ENCODE measurements at places on chromosomes 11 and 22.

DNA sequence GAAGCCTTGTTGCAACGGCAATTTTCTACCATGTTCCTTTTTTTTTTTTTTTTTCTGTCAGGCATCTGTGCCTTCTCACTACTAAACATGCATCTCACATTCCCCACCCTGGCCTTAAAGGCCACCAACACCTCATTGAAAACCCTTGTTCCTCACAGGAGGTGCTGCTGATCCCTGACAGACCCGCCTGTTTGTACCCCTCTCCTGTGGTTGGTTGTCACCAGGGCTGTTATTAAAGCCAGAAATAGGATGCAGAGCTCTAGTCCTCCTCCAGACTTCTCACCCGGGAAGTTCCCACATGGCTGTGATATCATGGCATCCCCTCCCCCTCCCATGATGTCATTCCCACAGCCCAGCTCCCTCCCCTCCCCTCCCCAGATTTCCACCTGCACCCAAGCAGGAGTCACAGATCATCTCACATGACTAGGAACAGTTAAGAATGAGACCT lies 302.8 kb upstream of the NCAM1 start:
- DNase-seq: peak; percentile 30

- DNase-seq: no peak
These were observed 46.4 kb downstream of the HIPK3 start for GRCh38 chr11:33303541-33303940.

DNA sequence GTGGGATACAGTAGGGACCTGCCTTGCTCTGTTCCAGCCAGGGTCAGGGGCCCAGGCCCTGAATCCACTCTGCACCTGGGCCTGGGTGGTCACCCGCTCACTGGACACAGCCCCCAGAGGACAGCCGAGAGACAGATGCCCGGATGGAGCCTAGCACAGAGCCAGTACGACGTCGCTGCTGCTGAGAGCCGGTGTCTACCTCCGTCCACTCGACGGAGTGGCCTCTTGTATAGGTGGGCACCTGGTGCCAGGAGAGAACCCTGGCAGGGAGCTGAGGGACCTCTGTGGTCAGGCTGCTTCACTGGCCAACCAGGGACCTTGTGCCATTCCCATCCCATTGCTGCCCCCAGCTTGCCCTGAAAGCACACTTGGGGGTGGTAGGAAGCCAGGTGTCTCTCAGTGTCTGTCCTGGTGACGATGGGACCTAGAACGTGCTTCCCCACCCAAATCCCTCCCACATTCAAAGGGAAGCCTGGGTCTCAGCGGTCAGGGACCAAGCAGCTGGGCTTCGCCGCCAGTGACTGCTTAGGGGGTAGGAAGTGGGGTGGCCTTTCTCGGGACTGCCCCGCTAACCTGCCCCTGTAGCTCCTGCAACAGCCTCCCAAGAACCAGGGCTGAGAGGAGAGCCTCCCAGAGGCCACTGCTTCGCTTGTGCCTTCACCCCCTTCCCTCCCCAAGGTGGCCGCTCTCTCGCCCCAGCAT lies 10.3 kb upstream of the CERK start:
- no peak for DNase-seq

GRCh38 chr11:128284634-128285033 lies 302.7 kb downstream of the ETS1 start:
- no peak for DNase-seq

DNA sequence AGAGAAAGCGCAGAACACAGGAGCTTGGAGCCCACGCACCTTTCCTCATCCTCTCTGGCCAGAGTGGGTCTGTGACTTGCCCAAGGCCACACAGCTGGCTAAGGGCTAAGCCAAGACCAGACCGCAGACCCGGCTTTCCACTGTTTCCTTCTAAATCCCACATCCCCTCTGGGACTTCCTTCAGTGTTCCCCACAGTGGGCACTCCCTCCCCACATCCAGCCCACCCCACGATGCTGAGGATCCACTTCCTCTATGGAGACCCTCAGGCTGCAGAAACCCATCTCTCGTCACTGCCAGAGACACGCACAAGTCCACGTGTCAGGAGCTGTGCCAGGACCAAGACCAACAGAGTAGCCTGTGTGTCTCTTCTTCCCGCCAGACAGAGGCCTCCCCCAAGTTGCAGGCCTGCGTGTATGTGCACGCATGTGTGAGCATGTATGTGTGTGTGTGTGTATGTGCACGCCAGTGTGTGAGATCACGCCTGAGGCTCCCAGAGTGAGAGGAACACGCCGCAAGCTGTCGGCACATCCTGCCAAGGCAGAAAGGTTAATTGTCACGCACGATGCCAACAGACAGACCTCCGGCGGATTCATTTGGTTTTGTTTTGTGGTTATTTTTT lies 21.6 kb downstream of the PDGFB start:
- no peak for DNase-seq

- no peak for DNase-seq
These were observed 672.6 kb upstream of the ANO5 start for GRCh38 chr11:21520244-21520643.

GRCh38 chr11:23765682-23766252 lies 731.1 kb upstream of the LUZP2 start:
- no peak for DNase-seq

GRCh38 chr11:64726867-64727530 lies 4.0 kb upstream of the NRXN2 start:
- no peak for DNase-seq

GRCh38 chr22:33116841-33117547 lies 58.8 kb upstream of the SYN3 start:
- no peak for DNase-seq

DNA sequence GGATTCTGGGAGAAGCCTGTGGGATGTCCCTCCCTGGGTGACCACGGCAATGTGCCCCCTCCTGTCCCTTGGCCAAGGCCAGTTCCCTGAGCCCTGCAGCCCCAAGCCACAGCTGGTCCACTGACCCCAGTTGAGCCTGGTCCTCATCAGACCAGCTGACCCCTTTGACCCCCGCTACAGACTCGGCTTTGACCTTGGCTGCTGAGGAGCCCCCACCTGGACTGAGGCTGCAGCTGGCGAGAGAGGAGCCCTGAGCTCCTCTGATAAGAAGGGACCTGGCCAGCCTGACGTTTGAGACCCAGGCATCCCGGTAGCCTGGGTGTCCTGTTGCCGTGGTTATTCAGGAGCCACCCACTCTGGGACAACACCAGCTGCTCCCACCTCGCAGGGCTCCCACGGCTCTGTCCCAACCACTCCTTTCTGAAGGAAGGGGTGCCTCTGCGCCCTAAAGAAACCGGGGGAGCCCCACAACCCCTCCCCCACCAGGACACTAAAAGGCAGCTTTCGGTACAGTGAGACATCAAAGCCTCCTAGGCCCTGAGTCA lies 3.0 kb downstream of the ASCL2 start:
- DNase-seq: no peak

- DNase-seq: no peak
These were observed 1.1 kb upstream of the CD81 start for GRCh38 chr11:2375964-2376551.

- DNase-seq: no peak
These were observed 1.4 kb upstream of the GAL3ST1 start for GRCh38 chr22:30575859-30576258.
